Central memory CD8-positive, alpha-beta T cell (primary cell): ENCODE measurements at places on chromosomes 12 and 14.

DNA sequence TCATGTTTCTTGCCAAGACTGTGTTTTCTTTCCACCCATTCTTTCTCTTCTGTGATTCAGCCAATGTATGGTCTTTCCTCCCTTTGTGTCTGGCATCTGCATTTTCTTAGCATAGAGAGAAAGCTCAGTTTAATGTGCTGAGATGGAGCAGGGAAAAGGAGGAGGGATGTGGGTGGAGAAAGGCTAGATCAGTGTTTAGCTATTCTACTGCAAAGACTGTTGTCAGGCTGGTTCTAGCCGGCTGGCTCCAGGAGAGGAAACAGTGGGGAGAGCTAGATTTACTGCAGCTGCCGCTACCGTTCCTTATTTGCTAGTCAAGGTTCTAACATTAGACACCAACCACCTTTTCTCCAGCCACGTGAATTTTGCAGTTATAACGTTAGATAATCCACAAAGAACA lies 5.2 kb upstream of the RIMKLB start:
- no peaks in the 10 kb centered on the region for H3K27me3 ChIP-seq
- H3K27ac ChIP-seq, result no peak overlapping the region
- H3K4me3 ChIP-seq, result no peak overlapping the region
- peaks cover 9% of the 10 kb centered on the region for H3K4me1 ChIP-seq
- no peak for DNase-seq
- peaks cover 3% of the 10 kb centered on the region for H3K36me3 ChIP-seq

GRCh38 chr12:74598819-74599218 lies 61.2 kb downstream of the ATXN7L3B start:
- no peaks in the 10 kb centered on the region for H3K4me1 ChIP-seq
- no peak for DNase-seq
- H3K4me3 ChIP-seq, result no peak overlapping the region
- H3K27ac ChIP-seq, result no peak overlapping the region
- H3K36me3 ChIP-seq, result no peaks in the 10 kb centered on the region

DNA sequence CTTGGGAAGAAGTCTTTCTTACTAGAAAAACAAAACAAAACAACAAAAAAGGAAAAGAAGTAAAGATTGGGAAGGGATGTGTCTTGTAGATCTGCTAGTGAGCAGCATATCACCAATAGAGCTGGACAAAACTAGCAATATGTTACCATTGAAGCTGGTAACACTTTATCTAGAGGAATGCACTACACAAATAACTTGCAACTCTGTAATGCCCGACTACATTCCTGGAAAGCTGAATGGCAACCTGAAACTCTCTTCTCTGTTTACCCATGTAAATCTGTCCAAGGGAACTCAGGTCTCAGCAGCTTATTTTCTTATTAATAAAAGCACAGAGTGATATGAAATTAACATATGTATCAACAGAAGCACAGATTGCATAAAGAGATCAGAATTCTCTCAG lies 624.4 kb downstream of the KCNH5 start:
- no peaks in the 10 kb centered on the region for H3K36me3 ChIP-seq
- no peak for DNase-seq
- no peaks in the 10 kb centered on the region for H3K27me3 ChIP-seq
- no peak overlapping the region for H3K4me3 ChIP-seq
- H3K4me1 ChIP-seq, result no peaks in the 10 kb centered on the region
- no peak overlapping the region for H3K27ac ChIP-seq

- no peaks in the 10 kb centered on the region for H3K4me1 ChIP-seq
- no peaks in the 10 kb centered on the region for H3K36me3 ChIP-seq
- no peak for DNase-seq
- no peak overlapping the region for H3K4me3 ChIP-seq
- peaks cover 14% of the 10 kb centered on the region for H3K27me3 ChIP-seq
- no peak overlapping the region for H3K27ac ChIP-seq
These were observed 188.7 kb upstream of the ARID2 start for GRCh38 chr12:45540661-45541341.

DNA sequence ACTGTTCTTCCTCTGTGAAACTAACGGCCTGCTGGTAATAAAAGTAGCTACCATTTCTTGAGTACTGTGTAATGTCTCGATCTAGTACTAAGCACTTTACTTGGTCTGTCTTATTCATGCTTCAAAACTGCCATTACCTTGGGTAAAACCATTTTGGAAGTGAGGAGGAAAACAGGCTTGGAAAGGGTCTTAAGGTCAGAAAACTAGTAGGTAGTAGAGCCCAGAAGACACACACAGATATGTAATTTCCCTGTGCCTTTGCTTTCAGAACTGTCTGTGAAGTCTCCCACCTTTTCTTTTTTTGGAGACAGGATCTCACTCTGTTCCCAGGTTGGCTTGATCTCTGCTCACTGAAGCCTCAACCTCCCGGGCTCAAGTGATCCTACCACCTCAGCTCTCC lies 3.4 kb upstream of the DDX55 start:
- no peaks in the 10 kb centered on the region for H3K27me3 ChIP-seq
- peaks cover 40% of the 10 kb centered on the region for H3K36me3 ChIP-seq
- peaks cover 29% of the 10 kb centered on the region for H3K4me1 ChIP-seq

DNA sequence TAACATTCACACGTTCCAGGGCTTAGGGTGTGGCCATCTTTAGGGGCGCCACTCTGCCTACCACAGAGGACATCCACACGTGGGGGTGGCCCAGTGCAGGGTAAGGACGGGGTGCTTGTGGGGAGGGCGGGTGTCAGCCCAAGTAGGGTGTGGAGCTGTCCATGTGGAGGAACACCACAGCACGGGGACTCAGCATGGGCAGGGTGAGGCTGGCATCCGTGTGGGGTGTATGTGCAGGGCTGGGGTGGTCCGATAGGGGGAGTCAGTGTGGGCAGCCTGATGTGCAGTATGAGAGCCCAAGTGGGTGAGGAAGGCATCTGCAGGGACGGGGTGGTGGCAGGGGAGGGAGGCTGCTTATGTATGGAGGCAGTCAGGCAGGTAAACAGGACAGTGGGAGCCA lies 17.7 kb downstream of the PSMC1 start:
- H3K36me3 ChIP-seq, result peaks cover 62% of the 10 kb centered on the region
- no peaks in the 10 kb centered on the region for H3K27me3 ChIP-seq
- peaks cover 6% of the 10 kb centered on the region for H3K4me1 ChIP-seq
- DNase-seq, result no peak
- H3K4me3 ChIP-seq, result no peak overlapping the region

DNA sequence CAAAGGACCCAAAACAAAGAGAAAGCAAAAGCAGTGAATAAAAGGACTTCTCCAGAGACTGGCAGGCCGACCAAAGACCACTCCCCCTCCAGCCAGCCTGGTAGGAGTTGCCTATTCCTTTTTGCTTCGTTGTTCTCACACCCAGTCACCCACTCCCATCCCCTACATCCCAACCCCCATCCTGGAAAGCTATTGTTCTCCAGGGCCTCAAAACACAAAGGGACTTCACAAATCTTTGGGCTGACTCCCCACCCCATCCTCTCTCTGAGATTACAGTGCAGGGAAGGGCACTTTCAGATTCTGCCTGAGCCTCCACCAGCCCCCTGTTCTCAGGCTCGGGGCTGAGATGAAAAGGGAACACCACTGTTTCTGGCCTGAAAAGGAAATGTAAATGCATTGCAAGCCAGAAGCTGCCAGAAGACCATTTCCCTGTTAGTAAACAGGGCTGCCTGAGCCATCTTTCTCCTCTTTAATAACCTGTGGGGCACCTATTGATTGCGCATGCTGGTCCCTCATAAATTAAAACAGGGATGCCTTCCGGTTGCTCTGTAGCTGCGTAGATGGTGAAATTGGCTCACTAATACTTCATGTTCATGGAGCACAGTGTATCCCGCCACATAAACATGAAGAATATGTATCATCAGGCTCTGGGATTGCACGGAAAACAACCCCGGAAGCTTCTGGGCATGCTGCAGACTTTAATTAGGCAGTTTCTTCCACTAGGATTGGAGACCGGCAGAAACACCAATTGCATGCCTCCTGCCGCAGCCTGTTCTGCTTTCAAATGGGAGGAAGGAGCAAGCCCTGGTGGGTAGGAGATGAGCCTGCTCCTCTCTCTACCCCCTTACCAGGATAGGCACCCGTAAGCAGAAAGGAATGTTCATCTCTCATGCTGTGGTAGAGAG lies 130.3 kb upstream of the FUT8 start:
- peak overlapping the region; percentile 68 for H3K4me3 ChIP-seq
- peaks cover 1% of the 10 kb centered on the region for H3K36me3 ChIP-seq
- no peak for DNase-seq

DNA sequence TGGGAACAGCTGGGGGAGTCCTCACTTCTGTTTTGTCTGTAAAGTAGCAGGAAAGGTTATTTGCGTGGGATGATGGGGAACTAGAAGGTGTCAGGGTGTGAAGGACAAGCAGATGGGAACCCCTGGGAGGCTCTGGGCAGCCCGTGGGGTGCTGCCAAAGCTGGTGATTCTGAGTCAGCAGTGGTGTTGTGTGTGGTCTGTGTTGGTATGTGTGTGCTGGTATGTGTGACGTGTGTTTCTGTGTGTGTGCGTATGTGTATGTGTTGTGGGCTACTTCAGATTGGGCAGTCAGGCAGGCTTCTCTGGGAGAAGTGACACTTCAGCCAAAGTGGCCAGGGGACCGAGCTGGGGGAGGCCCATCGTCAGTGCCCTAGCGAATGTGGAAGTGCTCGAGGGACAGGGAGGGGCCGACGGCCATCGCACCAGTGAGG lies 15.3 kb upstream of the BDKRB2 start:
- peaks cover 10% of the 10 kb centered on the region for H3K4me1 ChIP-seq
- peaks cover 83% of the 10 kb centered on the region for H3K27me3 ChIP-seq
- H3K36me3 ChIP-seq, result peaks cover 2% of the 10 kb centered on the region
- H3K4me3 ChIP-seq, result no peak overlapping the region
- no peak overlapping the region for H3K27ac ChIP-seq

DNA sequence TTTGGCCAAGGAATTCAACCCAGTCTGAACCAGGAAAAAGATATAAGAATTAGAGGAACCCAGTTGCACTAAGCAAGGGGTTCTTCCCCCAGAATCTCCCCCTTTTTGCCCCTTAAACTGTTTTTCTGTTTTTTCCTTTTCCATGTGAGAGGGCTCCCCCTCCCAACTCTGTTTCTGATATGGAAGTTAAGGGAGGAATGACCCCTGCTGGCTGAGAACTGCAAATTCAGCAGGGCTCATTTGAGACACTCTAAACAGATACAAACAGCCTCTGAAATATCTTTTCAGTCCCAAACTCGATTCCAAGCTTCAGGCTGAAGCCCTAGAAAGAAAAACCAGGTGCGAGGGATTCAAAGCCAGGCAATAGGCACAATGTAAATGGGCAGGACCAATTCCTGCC lies 132.7 kb downstream of the SLC41A2 start:
- peaks cover 4% of the 10 kb centered on the region for H3K4me1 ChIP-seq
- DNase-seq, result no peak
- no peak overlapping the region for H3K27ac ChIP-seq
- peaks cover 1% of the 10 kb centered on the region for H3K36me3 ChIP-seq

DNA sequence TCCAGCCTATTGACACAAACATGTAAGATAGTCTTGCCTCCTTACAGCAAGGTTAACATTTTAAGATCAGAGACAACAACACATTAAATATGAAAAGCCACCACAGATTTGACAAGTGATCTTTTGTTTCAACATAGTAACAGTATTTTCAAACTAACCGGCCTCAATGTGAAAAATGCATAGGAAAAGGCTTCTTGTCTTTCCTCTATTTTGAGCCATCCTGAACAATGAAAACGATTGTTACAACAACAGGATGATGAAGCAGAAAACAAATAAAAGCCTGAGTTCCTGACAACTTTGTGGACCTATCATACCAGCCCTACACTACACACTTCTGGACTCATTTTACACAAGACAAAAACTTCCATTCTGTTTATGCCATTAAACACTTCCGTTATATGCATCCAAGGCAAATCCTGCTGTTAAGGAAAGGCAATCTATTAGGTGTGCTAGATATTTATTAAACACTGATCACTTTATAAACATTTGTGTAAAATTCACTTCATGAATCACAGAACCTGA lies 37.3 kb downstream of the BAZ1A start:
- H3K4me1 ChIP-seq, result peaks cover 38% of the 10 kb centered on the region
- DNase-seq, result no peak
- peaks cover 8% of the 10 kb centered on the region for H3K36me3 ChIP-seq
- no peak overlapping the region for H3K4me3 ChIP-seq
- H3K27me3 ChIP-seq, result no peaks in the 10 kb centered on the region

DNA sequence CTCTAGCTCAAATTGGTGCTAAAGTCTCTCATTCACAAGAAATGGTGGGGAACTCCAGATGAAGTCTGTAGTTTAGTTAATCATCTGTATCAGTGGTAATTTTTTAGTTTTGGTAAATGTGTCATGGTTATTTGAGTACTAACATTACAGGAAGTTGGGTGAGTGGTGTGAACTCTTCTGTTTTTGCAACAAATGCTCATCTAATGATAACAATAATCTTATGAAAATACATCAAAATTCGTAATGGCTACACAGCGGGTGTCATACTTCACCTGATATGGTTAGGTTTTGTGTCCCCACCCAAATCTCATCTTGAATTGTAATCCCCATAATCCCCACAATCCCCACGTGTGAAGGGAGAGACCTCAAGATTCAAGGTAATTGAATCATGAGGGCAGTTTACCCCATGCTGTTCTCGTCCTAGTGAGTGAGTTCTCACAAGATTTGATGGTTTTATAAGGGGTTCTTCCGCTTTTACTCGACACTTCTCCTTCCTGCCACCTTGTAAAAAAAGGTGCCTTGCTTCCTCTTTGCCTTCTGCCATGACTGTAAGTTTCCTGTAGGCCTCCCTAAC lies 209.3 kb upstream of the FOXN3 start:
- peak overlapping the region; percentile 80 for H3K27ac ChIP-seq
- H3K4me3 ChIP-seq, result no peak overlapping the region
- no peak for DNase-seq
- no peaks in the 10 kb centered on the region for H3K27me3 ChIP-seq

DNA sequence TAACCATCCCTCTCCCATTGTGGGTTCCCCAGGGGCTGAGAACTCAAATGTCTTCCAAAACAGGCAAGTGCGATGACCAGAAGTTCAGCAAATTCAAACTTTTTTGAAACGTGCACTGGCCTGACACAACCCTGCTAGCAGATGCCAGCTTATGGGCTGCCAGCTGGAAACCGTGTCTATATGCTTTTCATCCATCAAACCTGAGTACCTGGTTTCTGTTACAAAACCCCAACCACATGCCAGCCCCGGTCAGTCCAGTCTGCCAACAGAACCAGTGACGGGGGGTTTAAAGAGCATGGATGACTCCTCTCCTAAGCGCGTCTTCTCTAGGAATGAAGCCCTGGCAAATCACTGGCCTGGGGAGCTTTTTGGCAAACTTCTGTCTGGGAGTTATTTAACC lies 189.7 kb downstream of the TTC7B start:
- no peak overlapping the region for H3K4me3 ChIP-seq
- H3K36me3 ChIP-seq, result no peaks in the 10 kb centered on the region
- H3K4me1 ChIP-seq, result no peaks in the 10 kb centered on the region
- DNase-seq, result no peak

DNA sequence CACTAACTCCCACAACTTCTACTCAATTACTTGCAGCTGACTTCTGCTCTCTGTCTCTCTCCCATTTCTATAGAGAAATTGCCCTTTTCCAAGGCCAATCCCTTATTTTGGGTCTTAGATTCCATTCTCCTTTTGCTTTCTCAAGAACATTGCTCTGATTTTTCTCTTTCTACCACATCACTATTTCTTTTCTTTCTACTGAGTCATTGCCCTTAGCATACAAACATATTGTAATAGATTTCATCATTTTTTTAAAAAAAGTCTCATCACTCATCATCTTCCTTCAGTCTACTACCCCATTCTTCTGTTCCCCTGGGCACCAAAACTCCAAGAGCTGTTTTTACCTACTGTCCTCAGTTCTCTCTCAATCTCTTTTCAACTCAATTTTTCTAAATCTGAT lies 4.4 kb upstream of the KCNA1 start:
- DNase-seq, result no peak
- no peaks in the 10 kb centered on the region for H3K36me3 ChIP-seq
- no peak overlapping the region for H3K27ac ChIP-seq
- no peak overlapping the region for H3K4me3 ChIP-seq

- H3K4me3 ChIP-seq, result no peak overlapping the region
- no peak for DNase-seq
- H3K4me1 ChIP-seq, result no peaks in the 10 kb centered on the region
- no peak overlapping the region for H3K27ac ChIP-seq
- no peaks in the 10 kb centered on the region for H3K36me3 ChIP-seq
These were observed 160.1 kb upstream of the CNOT2 start for GRCh38 chr12:70082997-70083676.
